Cardiac fibroblast (primary cell): ENCODE measurements at places on chromosomes 1 and 21.

- DNase-seq, result peak; percentile 49
These were observed 636 bp downstream of the INTS3 start for GRCh38 chr1:153728305-153729066.

GRCh38 chr21:34519016-34519415 lies 7.0 kb upstream of the KCNE1 start:
- no peak for DNase-seq

- no peak for DNase-seq
These were observed 2.8 kb downstream of the COL18A1 start for GRCh38 chr21:45407629-45408247.

DNA sequence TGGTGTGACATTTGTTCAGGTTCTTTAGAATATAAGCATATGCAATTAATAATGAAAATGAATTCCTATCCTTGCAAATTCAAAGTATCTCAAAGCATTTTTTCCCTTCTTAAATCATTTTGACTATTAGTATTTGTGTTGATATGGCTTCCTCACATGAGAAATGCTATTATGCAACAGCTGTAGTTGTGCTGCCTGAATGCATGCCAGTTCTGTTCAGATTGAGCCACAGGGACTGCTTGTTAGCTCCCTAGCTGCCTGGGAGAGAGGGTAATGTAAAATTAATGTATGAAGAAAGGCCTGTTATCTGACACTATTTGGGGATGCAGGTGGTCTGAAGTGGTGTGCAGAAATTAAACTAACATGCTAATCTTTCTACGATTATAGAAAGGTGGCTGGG lies 45.5 kb downstream of the CACHD1 start:
- DNase-seq, result peak; percentile 85

- peak; percentile 5 for DNase-seq
These were observed 1201.9 kb downstream of the BRINP3 start for GRCh38 chr1:189275796-189276195.

DNA sequence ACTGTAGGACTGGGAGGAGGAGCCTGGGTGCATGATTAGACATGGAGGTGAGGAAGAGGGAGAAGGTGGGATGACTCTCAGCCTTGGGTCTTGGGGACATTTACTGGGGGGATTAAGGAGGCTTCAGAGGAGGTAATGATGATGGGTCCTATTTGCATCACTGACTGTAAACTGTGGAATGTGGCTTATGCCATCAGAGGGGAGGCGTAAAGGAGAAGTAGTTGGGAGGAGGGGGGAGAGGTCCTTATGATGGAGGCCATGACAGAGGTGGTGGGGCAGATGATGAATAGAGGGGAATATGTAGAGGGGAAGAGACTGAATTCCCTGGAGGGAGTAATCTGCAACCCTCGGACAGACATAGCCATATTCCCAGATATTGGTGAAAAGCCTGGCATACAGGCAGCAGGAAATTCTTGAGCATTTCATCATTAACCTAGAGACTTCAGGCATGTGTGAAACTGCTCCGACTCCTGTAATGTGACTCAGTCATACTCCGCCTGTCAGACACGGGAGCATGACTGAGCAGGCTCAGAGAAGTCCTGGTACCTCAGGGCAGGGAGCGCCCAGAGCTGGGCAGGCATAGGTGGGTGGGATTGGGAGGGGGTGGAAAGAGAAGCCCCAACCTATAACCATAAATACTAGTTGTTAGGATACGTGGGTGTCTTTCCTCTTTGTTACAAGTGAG lies 8.0 kb upstream of the LCE5A start:
- no peak for DNase-seq

DNA sequence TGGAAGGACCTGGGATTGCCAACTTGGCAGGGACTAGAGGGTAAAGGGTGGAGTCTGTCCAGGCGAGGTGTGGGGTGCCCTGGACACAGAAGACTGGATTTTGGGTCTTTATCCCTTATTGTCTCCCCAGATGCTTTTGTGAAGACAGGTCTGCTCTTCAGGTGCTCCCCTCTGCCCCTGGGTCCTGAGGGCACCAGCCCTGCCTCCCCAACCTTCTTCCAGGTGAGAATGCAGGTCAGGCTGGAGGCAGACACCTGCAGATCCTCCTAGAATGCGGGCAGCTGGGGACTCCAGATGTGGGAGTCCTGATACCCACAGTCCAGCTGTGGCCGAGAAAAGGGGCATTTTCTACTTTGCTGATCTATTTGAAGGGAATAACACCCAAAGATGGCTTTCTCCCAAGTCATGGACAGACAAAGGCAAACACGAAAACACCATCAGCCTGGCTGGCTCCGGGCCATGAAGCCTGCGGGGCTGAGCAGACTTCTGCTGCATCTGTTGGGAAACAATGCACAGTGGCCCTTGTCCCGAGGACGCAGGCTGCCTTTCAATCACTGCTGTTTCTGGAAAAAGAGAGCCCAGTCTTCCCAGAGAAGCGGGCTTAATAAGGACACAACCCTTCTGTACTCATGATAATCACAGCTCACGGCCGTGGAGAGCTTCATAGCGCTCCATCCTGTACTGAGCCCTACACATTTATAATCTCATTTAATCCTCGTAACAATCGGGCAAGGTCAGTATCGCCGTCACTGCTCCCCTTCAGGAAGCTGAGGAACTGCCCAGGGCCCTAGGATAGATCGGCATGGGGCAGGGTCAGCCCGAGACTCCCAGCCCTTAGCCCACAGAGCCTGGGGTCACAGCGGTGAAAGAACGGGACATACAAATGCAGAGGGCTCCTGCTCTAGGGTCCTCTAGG lies 62.0 kb upstream of the ABCG1 start:
- peak; percentile 24 for DNase-seq

GRCh38 chr1:63363014-63363413 lies 4.4 kb upstream of the ALG6 start:
- DNase-seq, result no peak

- no peak for DNase-seq
These were observed 18.8 kb upstream of the SRM start for GRCh38 chr1:11078631-11079030.

GRCh38 chr1:41444246-41444645 lies 40.2 kb downstream of the EDN2 start:
- no peak for DNase-seq

DNA sequence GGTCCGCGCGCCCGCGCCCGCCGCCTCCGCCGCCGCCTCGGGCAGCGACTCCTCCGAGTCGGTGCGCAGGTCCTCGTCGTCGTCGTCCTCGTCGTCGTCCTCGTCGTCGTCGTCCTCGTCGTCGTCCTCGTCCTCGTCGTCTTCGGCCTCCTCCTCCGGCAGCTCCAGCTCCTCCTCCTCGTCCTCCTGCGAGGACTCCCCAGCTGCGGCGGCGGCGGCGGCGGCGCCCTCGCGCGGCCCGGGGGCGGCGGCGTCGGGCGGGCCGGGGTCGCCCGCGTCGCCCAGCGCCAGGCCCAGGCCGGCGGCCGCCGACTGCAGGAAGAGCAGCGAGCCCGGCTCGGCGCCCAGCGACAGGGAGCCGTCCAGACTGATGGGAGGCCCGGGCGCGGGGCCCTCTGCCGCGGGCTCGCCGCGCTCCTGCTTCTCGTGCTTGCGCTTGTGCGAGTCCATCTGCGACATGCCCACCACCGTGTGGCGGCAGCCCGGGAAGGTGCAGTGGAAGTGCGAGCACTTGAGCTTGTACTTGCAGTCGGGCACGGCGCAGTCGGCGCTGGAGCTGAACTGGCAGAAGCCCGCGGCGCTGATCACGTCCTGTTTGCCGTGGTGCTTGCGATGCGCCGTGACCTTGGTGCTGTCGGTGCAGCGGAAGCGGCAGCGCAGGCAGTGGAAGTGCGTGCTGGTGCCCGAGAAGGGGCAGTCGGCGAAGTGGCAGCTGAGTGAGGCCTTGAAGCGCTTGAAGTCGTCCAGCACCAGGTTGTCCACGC lies 157.3 kb downstream of the CASZ1 start:
- peak; percentile 13 for DNase-seq

- DNase-seq, result no peak
These were observed 53.3 kb downstream of the TAS1R2 start for GRCh38 chr1:18805925-18806849.

GRCh38 chr1:30363031-30363430 lies 360.4 kb downstream of the MATN1 start:
- no peak for DNase-seq

GRCh38 chr1:36352910-36353878 lies 29.7 kb upstream of the EVA1B start:
- peak; percentile 78 for DNase-seq

- DNase-seq, result peak; percentile 88
These were observed 53.4 kb upstream of the IFFO2 start for GRCh38 chr1:19009882-19010321.

GRCh38 chr1:55522353-55522903 lies 307.3 kb upstream of the USP24 start:
- DNase-seq, result no peak

DNA sequence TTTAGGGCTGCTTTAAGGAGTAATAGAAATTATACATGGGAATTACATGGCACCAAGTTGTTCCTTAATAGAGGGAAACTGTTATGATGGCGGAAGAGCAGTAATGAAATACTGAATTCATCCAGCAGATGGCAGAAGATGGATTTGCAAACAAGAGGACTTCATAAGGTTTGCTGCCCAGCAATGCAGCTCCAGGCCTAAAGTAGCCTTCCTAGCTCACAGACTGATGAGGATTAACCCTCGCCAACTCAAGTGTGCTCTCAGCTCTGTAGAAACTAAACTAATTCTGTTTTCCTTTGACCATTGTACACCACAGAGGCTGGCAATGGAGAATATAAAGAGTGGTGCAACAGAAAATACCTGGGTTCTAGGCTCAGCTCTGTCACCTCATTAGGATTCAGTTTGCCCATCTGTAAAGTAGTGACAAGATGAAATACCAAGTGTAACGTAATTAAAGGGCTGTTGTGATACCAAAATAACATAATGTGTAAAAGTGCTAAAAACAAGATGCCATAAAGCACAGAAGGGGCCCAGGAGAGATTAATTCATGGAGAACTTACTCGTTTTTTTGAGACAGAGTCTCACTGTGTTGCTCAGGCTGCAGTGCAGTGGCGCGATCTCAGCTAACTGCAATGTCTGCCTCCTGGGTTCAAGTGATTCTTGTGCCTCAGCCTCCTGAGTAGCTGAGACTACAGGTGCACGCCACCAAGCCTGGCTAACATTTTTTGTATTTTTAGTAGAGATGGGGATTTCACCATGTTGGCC lies 102.4 kb upstream of the SERBP1 start:
- peak; percentile 93 for DNase-seq

- no peak for DNase-seq
These were observed 89.1 kb downstream of the ZSCAN20 start for GRCh38 chr1:33561576-33561975.

GRCh38 chr1:22611530-22611947 lies 24.9 kb upstream of the C1QA start:
- DNase-seq, result peak; percentile 64

- DNase-seq, result peak; percentile 89
These were observed 39.7 kb upstream of the JUN start for GRCh38 chr1:58823481-58824010.

- DNase-seq, result peak; percentile 51
These were observed 1.2 kb downstream of the ITPKB start for GRCh38 chr1:226737819-226738420.

DNA sequence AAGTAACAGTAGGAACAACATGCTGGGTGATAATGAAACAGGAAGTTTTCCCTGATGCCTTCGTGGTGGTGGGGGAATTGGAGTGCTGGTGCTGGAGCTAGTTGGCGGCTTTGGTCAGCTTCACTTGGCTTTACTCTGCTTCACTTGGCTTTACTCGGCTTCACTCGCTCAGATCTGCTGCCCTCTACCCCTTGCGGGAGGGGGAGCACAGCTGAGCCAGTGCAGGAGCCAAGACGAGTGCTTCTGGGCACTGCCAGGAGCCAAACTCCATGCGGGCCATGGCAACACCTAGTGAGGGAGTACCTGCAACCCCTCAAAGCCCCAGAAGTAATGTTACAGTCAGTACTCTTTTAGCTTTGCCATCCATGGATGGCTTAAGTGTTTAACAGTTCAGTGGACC lies 10.6 kb upstream of the PRKACB start:
- DNase-seq, result no peak

DNA sequence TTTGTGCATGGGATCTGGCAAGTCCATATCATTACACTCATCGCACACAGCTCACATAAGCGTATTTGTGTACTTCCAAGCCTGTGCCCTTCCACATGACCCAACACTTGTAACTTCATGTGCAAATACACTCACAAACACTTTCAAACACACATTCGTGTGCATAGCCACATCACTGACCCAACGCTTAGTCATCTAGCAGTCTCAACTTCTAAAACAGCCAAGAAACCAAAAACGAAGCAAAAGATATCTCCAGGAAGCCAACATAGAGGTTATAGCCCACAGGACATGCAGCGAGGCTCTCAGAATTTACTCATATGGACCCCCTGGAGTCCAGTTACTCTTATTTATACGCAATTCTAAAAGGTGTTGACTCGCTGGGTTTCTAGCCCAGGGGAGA lies 10.9 kb upstream of the GOLT1A start:
- no peak for DNase-seq

GRCh38 chr21:32705139-32705538 lies 22.7 kb downstream of the SYNJ1 start:
- peak; percentile 29 for DNase-seq

- DNase-seq, result peak; percentile 67
These were observed 76.5 kb upstream of the MAP10 start for GRCh38 chr1:232728507-232729263.

GRCh38 chr1:230788561-230789275 lies 41.5 kb downstream of the CAPN9 start:
- DNase-seq, result no peak

GRCh38 chr1:164256456-164256855 lies 302.5 kb upstream of the PBX1 start:
- DNase-seq, result no peak

- DNase-seq, result peak; percentile 98
These were observed 61.1 kb upstream of the RAB4A start for GRCh38 chr1:229209816-229210215.

DNA sequence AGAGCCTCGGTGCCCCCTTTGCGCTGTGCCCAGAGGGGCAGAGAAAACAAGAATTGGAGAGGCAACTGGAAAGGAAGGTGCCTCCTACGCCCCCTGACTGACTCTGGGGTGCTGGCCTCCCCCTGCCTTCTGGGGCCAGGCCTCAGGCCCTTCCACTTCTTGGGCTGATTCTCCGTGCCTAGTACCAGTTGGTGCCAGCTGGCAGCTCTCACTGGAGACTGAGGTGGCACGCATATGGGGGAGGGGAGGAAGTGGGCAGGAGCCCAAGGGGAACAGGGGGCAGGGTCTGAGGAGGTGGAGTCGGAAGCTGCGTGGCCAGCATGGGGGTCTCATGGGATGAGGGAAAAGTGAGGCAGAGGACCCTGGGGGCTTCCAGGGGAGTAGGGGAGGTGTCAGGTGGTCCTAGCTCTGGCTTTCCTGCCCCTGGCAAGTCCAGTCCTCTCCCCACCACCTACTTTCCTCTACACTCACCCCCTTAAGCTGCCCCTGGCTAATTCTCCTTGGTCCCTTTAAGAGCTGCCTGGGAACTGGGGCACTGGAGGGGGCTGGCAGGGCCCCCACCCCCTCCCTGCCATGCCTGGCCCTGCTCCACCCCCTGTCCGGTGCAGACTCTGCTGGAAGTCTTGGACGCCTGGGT lies 6.5 kb upstream of the SEMA4A start:
- DNase-seq, result no peak
